ENCODE measurements at places on chromosomes 5 and 9. TPM values are rescaled to one million over a fixed set of nuclear protein-coding genes. Genes with fewer than 3 reads are reported as not detected.

The SH3GL2 gene
- 0.43 TPM for total RNA-seq

DNA sequence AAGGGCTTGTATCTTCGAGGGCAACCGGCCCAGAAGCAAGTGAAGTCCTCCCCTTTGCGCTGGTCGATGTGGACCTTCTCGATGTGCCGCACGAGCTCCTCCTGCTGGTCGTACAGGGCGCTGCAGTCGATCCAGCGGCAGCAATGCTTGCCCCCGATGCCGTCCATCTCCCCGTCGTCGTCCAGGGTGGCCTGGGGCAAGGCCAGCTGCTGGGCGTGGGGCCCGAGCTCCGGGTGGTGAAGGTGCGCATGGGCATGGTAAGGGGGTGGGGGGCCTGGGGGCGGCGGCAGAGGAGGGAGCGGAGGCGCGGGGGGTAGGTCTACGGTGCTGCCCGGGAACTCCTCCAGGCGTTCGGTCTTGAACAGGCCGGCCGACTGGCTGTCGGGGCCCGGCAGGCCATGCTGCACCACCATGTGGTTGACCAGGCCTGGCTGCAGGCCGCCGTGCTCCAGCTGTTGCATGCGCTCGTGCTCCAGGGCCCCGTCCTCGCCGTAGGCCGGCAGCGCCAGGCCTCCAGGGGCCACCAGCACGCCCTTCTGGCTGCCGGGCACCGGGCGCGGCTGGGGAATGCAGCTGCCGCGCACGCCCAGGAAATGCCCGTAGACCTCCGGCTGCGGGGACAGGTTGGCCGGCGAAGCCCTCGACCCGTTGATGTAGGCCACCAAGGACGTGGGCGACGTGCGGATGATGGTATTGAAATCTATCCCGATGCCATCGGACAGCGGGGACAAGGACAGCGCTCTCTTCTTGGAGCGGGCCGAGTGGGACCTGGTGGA is 181.8 kb downstream of the GLIS3 start:
- DNase-seq, result no peak

DNA sequence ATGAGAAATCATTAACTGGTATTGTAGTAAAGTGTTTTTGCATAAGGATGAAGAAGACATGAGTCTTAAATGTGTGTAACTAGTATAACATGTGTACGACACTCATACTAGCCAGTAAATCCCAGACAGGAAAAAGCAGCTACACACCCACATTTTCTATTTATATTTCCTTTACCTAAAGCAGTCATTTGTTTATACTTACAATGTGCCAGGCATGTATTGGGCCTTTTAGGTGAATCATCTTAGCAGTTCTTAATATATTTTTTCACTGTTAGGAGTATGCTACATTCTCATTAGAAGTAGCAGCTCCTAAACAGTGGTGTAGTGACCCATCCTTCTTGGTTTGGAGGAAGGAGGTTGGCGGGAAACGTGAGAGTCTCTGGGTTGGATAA is 55.8 kb upstream of the TMC1 start:
- DNase-seq, result peak; percentile 53

- DNase-seq, result no peak
These were observed 1532.8 kb upstream of the ACO1 start for GRCh38 chr9:30851600-30851999.

The MYMK gene
- not detected for total RNA-seq

DNA sequence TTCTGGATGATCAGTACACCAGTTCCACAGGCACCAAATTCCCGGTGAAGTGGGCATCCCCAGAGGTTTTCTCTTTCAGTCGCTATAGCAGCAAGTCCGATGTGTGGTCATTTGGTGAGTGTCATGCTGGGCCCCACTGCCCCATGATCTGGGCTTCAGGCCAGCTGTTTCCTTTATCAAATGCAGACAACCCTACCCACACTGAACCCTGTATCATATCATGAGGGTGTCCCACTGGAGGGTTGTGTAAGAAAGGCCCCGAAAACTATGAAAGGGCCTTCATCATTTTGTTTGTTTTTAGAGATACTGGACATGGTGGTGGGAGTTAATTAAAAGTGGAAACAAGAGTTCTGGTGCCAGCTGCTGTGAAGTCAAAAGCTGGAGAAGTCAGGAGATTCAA is 20.0 kb upstream of the CYFIP2 start:
- no peak for DNase-seq

The LCN15 gene
- not detected for total RNA-seq

The TAF1L gene
- not detected for total RNA-seq

- no peak for DNase-seq
These were observed 171.0 kb downstream of the RMI1 start for GRCh38 chr9:84151640-84152039.

The PCDHB9 gene
- total RNA-seq, result 0.64 TPM

The AQP3 gene
- 0.97 TPM for total RNA-seq

The EDIL3 gene
- 108 TPM for total RNA-seq

The PCDHGA1 gene
- 0.86 TPM for total RNA-seq

DNA sequence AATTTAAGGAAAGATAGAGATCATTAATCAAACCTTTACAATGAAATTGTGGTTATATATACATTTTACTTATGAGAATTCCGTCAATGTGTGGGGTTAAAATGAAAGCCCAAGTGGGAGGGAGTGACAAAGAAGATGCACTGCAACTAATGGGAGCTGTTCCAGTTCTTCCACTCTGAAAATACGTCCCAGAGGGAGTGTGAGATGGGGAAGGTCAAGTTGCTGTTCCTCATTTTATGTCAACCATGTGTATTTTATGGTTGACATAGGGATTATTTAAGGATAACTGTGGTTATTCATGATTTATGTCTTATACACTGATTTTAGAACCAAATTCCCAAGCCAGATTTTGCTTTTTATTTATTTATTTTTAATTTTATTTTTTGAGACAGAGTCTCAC is 14.2 kb upstream of the RGS3 start:
- peak; percentile 38 for DNase-seq

DNA sequence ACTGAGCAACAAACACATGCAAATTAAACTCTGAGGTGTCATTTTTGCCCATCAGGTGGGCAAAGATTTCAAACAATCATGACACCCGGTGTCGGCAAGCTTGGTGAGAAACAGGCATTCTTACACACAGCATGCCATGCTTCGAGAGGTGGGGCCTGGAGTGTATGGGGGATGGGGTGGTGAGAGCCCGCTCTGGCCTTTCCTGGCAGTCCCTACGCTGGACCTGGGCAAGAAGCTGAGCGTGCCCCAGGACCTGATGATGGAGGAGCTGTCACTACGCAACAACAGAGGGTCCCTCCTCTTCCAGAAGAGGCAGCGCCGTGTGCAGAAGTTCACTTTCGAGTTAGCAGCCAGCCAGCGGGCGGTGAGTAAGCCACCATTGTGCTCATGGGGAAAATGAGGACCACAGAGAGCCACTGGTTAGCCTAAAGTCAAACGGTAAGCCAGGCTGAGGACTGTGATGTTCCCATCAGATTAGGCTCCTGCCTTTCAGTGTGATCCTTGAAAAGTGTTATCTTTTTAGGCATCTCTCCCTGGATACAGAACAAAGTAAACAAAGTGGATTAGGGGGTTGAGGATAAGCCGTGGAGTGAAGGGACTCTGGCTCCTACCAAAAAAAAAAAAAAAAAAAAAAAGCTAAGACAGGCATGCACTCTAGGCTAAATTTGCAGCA is 9.4 kb downstream of the MYOZ3 start:
- no peak for DNase-seq

The FOXD4L6 gene
- total RNA-seq, result under 0.01 TPM

DNA sequence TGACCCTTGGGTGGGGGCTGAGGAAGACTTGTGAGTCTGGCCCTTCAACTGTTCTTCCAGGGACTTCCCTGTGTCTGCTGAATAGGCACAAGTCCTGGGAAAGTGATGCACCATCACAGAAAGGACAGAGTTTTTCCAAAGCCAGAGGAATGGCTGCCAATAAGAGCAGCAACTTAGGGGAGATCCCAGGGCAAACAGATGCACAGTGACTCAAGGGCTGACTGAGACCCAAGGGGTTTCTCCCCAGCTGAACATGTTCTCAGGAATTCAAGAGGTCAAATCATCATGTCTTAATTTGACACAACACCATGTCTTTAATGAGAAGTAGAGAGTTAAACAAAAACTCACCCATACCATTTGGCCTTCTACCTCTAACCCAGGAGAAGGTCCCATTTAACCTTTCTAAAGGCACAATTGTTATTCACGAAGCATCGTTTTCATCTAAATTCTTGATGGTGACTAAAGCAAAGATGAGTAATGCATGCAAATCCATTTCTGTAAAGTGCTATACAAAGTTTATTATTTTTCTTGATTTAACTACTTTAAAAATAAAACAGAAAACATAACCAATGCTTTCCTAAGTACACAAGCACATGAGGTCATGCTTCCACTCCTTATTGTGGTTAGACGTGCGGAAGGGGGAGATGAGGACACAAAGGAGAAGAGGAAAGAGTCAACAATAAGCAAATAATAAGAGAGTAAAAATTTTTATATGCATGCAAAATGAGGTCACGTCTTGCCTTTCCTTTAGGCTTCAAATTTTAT is 324.1 kb downstream of the PLK2 start:
- DNase-seq, result peak; percentile 64

GRCh38 chr5:73263001-73263710 is 90.2 kb downstream of the TMEM174 start:
- no peak for DNase-seq

DNA sequence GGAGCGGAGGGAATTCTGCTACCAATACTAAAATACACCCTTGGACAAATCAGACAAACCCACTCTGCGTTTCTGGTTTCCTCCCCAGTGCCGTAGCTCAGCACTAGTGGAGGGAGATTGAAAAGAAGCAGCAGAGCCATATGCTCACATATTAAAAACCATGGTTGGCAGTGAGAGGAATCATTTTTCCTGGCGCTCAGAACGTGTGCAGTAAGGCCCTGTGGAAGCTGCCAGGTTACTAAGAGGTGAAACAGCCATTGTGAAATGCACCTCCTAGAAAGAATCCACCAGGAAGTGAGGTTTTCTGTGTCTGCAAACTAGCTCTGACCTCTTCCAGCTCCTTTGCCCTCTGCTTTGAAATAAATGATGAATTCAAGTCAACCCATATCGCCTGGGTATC is 177.2 kb downstream of the ERCC6L2 start:
- no peak for DNase-seq

GRCh38 chr5:86439593-86440110 is 178.1 kb upstream of the COX7C start:
- DNase-seq, result no peak

The ALDOB gene
- total RNA-seq, result not detected

DNA sequence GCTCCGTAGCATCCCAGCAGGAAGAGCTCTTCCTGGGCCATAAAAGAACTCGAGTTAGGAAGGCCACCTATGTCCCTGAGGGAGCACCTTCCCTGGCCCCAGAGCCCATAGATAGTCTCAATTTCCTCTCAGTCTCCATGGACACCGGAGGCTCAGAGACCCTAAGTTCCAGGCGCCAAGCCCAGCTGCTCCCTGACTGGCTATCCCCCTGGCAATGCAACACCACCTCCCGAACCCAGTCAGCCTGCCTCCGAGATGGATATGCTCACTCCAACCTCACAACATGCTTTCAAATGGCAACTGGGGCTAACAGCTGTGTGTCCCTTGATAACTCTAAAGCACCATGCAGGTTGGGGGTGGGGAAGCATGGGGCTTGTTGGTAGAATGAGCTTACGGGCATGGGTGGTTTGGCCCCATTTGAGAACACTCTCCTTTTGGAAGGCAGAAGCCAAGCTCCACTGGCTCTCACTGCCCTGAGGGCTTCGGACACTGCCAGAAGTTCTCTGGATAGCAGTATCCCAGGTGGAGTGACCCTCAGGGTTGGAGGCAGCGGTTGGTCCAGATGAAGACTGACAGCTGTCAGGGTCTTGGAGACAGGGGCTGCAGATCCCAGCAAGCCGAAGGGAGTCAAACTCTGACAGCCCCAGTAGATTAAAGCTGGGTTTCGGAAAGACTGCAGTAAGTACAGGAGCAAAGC is 165.3 kb downstream of the PAX5 start:
- DNase-seq, result no peak

Measured in fibroblast of villous mesenchyme (primary cell).